ENCODE measurements at places on chromosomes 5 and 9. TPM values are rescaled to one million over a fixed set of nuclear protein-coding genes. Genes with fewer than 3 reads are reported as not detected.

DNA sequence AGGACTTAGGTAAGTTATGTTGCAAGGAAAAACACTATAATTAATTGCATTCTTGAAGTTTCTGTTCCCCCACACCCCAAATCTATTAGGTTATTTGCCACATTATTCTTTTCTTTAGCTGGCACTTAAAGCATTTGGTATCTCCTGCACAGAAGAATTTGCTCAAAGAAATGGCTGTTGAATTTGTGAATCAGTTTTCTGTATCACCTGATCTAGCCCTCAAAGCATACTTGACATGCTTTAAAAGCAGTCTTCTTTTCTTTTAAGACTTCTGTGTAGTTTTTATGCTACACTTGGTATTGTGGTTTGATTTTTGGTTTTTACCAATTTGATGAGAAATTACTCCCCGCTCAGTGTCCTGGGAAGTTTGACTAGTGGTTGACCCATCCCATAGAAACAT, 69.1 kb downstream of the RIC1 start:
- DNase-seq: no peak

DNA sequence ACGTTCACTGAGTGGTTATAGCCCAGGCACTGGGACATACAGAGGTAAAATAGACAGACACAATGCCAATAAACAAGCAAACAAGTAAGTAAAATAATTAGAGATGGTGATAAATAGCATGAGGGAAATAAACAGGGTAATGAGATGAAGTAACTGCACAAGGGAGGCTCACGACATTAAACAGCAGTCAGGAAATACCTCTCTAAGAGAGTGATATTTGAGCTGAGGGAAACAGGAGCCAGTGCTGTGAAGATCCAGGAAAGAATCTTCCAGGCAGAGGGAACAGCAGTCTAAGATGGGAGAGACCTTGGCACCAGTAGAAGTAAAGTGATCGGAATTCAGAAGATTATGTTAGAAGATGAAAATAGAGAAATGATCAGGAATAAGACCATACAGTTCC, 279.4 kb downstream of the HINT1 start:
- DNase-seq: no peak

DNA sequence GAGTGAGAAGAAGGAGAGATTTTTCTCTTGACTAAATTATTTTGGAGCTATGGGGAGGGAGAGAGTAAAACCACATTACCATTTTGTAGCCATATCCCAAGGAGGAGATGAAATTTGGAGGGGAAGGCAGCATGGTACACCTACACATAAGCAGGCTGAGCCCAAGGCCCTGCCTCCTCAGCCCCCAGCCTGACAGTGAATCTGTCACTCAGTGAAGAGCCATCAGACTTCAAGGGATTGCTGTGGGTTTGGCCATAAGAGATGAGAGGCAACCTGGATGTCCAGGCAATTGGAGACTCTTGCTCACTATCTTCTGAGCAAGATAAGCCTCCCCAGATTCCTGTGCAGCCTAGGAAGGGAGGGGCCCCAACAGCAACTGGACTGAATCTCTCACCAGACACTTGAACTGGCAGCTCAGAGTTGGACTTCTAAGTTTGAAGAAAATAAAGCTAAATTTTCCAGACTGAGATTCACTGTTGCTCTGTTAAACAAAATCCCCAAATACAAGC, 216.6 kb downstream of the SEMA6A start:
- DNase-seq: no peak

Gene CRB2
- total RNA-seq: not detected

DNA sequence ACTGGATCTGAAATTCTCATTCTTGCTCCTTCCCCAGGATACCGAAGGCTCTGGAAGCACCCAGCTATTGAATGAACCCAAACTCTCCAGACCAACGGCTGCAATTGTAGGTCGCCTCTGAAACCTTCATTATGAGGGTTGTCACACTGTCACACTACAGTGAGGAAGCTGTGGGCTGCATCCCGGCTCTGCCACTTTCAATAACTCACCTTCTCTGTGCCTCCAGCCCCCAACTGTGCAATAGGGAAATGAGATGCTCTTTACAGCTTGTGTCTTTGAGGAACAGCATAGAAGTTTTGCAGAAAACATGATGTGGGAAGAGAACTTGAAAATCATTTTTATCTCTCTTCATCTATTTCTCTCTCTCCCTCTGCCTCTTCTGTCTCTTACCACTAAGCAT, 69.6 kb upstream of the TGFBR1 start:
- DNase-seq: no peak

GRCh38 chr5:54384356-54384933, 71.1 kb upstream of the HSPB3 start:
- no peak for DNase-seq

- DNase-seq: no peak
Observed at GRCh38 chr5:98109561-98110006, 663.9 kb upstream of the RGMB start.

Gene SKIC3
- 91.5 TPM for total RNA-seq

Gene KCTD16
- under 0.01 TPM for total RNA-seq

- DNase-seq: peak; percentile 57
Observed at GRCh38 chr9:32584784-32585183, 11.8 kb upstream of the NDUFB6 start.

GRCh38 chr5:178115814-178116142, 2.4 kb downstream of the N4BP3 start:
- DNase-seq: no peak

Gene GRIN1
- total RNA-seq: under 0.01 TPM

DNA sequence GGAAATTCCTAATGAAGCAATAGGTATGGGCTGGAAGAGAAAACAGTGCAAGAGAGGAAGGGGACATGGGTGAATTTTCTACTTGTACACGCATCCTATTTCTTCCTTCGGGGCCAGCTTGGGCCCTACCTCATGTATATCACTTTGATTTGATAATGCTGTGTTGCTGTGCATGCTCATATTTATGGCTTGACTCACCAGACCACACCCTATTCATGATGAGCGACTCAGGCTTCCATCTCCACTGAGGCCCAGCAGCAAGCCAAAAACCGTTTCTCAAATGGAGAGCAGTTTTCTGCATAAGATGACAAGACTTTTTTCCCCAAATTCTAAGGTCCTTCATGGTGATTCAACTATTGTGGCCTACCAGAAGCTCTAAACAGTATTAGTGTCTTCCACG, 2039.1 kb upstream of the CDH9 start:
- DNase-seq: no peak

DNA sequence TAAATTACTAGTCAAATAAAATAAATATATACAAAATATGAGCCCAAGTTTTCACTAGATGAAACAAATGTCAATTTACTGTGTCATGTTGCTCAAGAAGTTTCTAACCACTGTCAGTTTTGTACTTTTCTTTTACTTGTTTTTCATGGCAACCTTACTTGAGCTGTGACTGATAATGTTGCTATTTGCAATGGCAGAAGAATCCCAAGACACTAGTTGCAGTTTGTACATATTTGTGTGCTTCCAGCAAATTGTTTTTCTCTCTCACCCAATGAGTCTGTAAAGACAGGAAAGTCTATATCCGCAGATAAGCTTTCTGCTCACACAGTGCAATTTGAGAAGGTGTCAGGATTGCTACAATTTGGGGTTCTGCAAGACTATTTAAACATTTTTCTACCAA, 338.6 kb upstream of the PCSK5 start:
- no peak for DNase-seq

Measured in lung microvascular endothelial cell (primary cell).